ENCODE measurements at places on chromosomes 4 and X. TPM values are rescaled to one million over a fixed set of nuclear protein-coding genes. Genes with fewer than 3 reads are reported as not detected.

- DNase-seq: no peak
Measured at GRCh38 chr4:24497221-24497620, 87.1 kb downstream of the DHX15 start.

GRCh38 chrX:105495376-105495775 lies 274.9 kb upstream of the TEX13A start:
- no peak for DNase-seq

GRCh38 chr4:70842761-70843435 lies 3.2 kb upstream of the GRSF1 start:
- no peak for DNase-seq

GRCh38 chr4:74394476-74395136 lies 29.7 kb downstream of the EREG start:
- no peak for DNase-seq

GRCh38 chrX:253451-254297 lies 27.5 kb upstream of the PLCXD1 start:
- DNase-seq: no peak

DNA sequence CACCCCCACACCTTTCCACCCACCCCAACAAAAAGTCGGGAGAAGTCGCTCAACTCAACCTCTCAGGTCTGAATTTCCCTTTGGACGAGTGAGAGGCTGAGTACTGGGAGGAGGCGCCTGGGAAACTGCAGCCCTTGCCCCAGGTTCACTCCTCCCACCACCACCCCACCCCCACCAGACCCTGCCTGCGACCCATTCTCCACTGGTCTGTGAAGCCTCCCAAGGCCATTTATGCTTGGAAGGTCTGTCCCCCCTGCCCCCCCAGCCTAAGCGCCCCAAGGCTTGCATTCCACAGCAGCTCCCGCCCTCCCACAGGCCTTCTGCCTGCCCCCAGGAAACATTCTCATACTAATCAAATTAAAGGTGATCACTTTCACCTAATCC lies 27.2 kb downstream of the ELF4 start:
- peak; percentile 34 for DNase-seq

DNA sequence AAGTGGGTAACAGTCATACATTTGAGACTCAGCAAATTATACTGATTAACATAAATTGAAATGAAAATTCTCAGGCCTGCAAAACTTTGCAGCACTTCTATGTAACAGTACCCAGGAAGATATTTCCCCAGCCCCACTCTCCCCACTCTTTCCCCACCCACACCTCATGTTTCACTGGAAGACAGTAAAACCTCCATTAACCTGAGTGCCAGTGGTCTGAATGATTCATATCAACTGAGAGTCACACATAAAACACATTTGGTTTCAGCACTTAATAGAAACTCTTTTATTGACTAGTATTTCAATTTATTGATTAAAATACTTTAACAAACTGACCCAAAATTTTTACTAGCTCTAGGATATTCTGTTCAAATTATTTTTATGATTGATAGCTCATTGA lies 6.9 kb downstream of the CXCL6 start:
- no peak for DNase-seq

GRCh38 chrX:109360301-109360700 lies 121.6 kb downstream of the GUCY2F start:
- no peak for DNase-seq

- DNase-seq: no peak
Measured at GRCh38 chr4:183183906-183184535, 85.0 kb downstream of the WWC2 start.

DNA sequence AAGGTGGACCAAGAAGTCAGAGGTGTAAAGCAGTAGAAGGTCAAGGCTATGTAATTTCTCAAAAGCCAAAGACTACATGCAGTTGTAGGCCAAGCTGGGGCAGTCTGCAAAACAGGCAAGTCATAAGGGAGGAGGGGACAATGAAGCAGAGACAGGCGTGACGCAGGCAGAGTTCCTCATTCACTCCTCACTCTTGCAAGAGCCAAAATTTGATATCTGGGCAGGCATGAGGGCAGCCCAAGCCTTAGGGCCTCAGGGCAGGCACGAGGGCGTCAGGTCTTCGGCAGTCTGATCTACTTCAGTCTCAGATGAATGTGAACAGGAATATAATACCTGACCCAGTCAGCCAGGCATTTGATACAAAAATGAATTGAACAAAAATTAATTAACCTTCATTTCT lies 86.4 kb upstream of the AGA start:
- DNase-seq: no peak

GRCh38 chr4:129578336-129578735 lies 482.4 kb downstream of the C4orf33 start:
- no peak for DNase-seq

- DNase-seq: no peak
Measured at GRCh38 chrX:13540602-13541001, 28.8 kb upstream of the EGFL6 start.

- no peak for DNase-seq
Measured at GRCh38 chr4:29734343-29735213, 985.6 kb upstream of the PCDH7 start.

GRCh38 chrX:68794461-68794860 lies 34.4 kb upstream of the EFNB1 start:
- no peak for DNase-seq

DNA sequence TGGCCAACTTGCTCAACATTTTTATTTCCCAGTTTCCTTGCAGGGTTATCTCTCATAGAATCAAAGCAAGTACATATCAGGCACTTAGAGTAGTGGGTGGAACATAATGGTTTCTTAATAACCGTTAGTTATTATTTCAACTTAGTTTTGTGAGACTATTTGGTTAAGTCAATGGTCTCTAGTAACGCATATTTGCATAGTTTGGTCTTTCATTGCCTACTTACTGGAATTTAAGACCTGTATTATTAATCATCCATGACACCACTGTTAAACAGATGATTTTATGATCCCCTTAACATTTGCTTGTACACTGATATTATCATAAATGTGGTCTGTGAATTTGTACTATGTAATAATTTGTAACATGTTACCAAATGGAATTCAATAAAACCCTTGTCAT lies 70.9 kb upstream of the SMIM31 start:
- no peak for DNase-seq

- no peak for DNase-seq
Measured at GRCh38 chr4:134078230-134078914, 123.2 kb downstream of the PABPC4L start.

DNA sequence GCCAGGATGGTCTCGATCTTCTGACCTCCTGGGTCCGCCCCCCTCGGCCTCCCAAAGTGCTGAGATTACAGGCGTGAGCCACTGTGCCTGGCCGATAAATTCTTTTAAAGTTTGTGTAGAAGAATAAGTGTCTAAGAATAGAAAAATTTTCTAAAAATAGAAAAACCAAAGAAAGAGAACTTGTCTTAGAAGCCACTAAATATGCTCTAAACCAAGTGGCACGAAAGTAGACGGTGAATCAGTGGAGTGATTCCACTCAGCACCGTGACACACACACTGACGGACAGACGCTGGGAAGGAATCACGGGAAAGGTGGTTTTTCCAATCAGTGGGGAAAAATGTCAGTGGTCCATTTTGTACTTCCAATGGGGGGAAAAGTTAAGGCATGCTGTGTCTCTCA lies 72.7 kb upstream of the PSAPL1 start:
- no peak for DNase-seq

Gene BEX3
- 427 TPM for total RNA-seq

Gene SLC10A6
- not detected for total RNA-seq

Gene HSFX1
- total RNA-seq: not detected

Gene SATL1
- 0.14 TPM for total RNA-seq

Gene MID2
- total RNA-seq: 2.1 TPM

Gene NPY2R
- 0.47 TPM for total RNA-seq

Gene MMRN1
- not detected for total RNA-seq

Gene RASSF6
- total RNA-seq: 0.23 TPM

Gene TMEM156
- total RNA-seq: not detected

Gene TLL1
- total RNA-seq: 0.39 TPM

Gene BCAP31
- total RNA-seq: 104 TPM

Gene RBMXL3
- total RNA-seq: not detected

All from GM23338 (cell line).